Stimulated activated CD4-positive, alpha-beta T cell treated with anti-CD3 and anti-CD28 coated beads, Interleukin-1b, Interleukin-23, amount 100 ng/mL, for 1 hour (primary cell): ENCODE measurements at places on chromosomes 16 and 17.

DNA sequence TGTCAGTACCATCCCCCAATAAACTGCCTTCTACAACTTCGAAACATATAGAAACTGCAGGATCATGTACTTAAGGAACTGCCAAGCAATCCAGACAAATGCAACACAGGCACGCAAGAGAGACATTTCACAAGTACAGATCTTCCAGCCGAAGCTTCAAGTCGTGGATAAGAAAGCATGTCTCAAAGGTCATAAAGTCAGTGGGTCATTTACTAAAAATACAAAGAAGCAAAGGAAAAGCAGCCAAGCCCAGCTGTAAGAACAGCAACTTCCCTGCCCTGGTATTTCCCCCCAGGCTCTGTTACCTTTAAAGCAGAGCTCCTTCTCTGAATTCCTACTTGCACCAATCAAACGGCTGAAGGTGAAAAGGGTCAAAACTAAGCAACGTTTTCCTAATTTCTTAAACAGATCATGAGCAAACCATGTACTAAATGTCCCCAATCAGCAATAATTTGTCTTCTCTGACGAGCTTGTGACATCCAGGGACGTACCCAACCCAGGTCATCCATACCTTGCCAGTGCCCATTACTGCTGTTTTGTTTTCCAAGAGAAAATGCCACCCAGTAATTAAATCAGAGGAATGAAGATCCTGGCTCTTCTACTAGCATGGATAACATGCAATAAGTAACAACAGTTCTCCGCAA, 1.7 kb downstream of the AKTIP start:
- no peak for DNase-seq

DNA sequence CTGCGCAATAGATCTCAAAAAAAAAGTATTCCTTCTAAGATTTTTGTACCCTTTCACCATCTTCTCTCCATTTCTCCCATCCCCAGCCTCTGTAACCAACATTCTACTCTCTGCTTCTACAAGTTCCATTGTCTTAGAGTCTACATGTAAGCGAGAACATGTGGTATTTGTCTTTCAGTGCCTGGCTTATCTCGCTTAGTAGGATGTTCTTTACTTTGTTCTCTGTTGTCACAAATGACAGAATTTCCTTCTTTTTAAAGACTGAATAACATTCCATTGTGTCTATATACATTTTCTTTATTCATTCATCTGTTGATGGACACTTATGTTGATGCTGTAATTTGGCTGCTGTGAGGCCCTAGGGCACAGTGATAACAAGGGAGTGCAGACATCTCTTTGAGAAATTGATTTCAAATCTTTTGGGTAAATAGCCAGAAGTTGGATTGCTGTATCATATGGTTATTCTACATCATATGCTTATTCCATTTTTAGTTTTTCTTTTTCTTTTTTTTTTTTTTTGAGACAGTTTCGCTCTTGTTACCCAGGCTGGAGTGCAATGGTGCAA, 37.7 kb upstream of the MYH10 start:
- DNase-seq: no peak

GRCh38 chr16:25297151-25297787, 39.6 kb upstream of the ZKSCAN2 start:
- no peak for DNase-seq

DNA sequence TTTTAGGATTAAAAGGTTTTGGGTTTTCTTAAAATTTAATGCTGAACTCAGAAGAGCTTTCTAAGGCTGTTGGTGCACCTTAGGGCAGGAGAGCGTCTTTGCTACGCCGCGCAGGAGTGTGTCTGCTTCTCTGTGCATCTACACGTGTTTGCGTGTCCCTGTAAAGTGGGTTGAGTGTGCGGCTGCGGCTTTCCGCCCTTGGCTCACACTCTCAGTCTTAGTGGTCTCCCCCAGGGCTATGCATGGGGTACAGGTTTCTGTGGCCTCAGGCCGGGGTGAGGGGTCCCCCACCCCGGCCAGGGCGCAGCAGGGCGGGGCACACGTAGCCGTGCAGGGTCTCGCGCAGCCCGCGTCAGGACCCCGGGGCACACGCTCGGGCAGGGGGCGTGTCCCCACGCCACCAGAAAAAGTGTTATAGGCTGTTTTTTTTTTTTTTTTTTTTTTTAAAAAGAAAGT, 727 bp upstream of the TENT4B start:
- DNase-seq: peak; percentile 33

GRCh38 chr17:13590441-13590840, 11.3 kb downstream of the HS3ST3A1 start:
- DNase-seq: no peak

GRCh38 chr17:44424828-44425461, 35.5 kb upstream of the ITGA2B start:
- DNase-seq: no peak

GRCh38 chr17:74529243-74529642, 2.0 kb downstream of the CD300LB start:
- no peak for DNase-seq

DNA sequence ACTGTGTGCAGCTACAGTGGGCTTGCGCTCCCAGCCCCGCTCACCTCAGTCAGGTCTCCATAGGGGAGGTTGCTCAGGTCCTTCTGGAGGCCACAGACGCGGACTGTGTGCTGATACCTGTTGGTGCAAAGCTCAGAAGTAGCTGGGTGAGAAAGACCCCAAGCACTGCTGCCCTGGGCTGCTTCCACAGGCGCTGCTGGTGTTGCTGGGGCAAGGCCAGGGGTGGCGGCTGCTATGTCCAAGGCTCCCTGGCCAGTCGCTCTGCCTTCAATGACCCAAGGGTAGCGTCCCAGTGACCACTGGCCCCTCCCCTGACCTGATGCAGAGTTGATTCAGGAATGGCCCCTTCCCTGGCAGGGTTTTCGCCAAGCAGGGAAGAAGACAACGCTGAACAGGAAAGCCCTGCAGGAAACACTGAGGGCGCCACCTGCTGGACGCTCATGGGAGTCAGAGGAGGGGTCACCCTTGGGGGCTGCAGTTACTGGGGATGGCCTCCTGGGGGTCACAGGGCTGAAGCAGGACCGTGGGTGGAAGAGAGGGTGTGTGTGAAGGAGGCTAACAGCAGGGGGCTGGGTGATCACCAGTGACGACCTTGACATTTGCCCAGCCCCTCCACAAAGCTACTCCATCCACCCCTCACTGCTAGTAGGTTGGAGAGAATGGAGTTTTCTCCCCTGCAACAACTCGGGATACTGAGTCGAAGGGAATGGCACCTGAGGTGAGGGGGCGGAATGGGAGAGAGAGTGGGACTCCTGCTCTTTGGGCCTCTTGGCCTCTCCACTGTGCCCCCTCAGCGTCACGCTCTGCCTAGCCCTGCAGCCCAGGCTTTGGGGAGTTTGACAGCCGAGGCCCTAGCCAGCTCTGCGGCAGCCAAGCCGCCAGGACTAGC, 38.3 kb downstream of the ABCC12 start:
- peak; percentile 5 for DNase-seq

GRCh38 chr17:80347948-80348351, 67.0 kb upstream of the ENDOV start:
- no peak for DNase-seq

GRCh38 chr16:31414706-31415105, 13.5 kb downstream of the COX6A2 start:
- no peak for DNase-seq

DNA sequence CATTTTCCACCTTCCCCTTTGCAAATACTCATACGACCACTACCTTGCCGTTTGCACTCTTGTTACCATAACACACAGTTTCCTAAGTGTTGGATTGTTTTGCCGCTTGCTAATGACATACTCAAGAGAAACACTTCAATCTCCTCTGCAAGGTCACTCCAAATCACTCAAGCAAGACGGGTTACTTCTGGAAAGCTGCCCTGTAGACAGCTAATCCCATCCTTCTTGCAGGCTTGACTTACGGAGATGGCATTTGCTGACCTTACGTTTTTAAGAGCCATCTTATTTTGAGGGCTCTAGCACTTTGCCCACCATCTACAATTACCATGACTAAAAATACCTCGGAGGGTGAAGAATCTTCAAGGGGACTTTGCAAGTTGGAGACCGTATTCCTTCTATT, 46.2 kb downstream of the MYH3 start:
- DNase-seq: no peak

DNA sequence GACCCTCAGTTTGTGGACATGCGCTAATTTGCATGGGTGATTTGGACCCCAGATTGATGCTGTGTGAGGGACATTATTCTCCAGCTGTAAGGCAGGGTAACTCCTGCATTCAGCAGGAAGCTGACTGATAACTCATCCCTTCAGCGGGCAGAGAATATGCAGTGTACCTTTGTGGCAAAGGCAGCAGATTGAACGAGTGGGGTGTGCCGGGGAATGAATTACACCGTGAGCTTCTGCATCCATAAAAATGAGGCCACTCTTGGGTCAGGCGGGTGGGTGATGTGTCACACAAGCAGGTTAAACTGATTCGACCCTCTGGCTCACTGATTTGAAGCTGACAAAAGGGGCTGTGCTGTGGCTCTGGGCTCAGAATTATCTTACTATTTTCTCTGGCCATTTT, 128.9 kb upstream of the PMFBP1 start:
- no peak for DNase-seq

DNA sequence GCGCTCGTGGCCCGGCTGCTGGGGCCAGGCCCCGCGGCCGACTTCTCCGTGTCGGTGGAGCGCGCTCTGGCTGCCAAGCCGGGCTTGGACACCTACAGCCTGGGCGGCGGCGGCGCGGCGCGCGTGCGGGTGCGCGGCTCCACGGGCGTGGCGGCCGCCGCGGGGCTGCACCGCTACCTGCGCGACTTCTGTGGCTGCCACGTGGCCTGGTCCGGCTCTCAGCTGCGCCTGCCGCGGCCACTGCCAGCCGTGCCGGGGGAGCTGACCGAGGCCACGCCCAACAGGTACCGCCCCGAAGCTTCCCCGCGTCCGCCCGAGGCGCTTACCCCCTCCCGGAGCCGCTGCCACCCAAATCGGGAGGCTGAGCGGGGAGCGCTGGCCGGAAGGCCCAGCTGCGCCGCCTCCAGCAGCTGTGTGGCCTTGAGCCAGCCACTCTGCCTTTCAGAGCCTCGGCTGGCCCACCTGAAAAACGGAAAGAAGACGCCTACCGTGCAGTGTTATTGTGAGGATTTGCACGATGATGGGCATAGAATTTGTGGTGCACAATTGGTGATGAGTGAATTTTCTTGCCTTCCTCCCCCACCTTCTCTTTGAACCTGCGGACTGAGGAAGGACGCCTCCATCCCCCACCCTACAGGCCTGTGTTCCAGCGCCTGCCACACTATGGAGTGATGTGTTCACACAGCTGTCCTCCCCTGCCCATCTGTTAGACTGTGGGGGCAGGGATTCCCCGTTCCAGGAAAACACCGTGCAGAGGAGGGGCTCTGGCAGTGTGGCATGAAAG, 523 bp downstream of the NAGLU start:
- DNase-seq: no peak

DNA sequence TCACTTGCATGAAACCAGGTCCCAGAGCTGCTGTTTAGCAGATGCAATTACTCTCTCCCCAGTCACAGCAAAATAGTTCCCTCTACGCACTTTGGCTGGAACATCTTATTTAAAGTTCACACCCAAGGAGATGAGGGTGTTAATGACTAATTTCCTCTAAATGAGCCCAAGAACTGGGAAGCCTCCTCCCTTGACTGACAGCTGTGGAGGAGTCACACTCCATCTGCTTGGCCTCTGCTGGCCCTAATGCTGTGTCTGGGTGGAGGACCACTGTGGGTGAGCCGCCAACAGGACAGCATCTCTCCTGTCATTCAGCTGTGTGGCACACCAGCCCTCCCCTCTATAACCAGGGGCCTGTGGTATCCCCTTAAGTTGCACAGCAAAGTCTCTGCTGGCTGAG, 115.4 kb downstream of the SHISA6 start:
- DNase-seq: no peak

- no peak for DNase-seq
These were observed 1038.3 kb downstream of the CDH11 start for GRCh38 chr16:64083428-64084129.

- no peak for DNase-seq
These were observed 18.6 kb downstream of the CD300LB start for GRCh38 chr17:74512624-74513091.

DNA sequence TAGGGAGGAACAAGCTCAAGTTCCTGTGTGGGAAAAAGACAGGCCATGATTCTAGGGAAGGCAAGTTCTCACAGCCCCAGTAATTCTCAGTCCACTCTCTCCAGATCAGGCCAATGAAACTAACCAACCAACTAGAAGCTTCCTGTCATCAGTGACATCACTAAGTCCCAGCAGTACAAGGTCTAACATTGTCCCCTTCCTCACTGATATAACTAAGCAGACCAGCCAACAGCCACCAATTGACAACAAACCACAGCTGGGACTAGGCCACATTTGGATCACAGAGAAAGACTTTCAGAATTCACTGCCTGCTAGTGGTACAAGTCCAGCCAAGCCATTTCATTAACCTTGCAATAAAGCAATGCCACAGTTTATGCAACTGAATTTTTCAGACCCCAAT, 94.0 kb downstream of the CACNG1 start:
- no peak for DNase-seq

GRCh38 chr17:44655983-44656710, at the start of gene MEIOC:
Gene MEIOC (plus strand): TSS chr17:44656468. CDS start chr17:44656614, 146 bp downstream.
- DNase-seq: no peak

DNA sequence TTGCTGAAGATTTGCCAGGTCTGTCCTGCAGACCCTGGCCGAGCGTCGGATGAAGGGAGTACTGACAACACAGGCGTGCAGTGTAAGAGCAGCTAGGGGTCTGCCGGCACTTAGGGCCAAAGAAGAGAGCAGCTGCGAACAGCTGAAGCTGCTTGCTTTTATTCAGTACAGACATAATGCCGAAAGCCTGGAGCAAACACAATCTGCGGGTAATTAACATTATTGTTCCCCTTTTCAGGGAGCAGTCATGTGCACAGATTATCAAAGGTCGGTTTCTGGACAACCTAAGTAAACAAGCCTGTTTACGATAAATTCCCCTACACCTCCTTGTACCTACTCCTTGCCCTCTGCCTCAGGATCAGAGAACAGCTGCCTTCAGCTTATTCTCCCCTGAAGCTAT, 12.0 kb upstream of the KRT23 start:
- DNase-seq: no peak

DNA sequence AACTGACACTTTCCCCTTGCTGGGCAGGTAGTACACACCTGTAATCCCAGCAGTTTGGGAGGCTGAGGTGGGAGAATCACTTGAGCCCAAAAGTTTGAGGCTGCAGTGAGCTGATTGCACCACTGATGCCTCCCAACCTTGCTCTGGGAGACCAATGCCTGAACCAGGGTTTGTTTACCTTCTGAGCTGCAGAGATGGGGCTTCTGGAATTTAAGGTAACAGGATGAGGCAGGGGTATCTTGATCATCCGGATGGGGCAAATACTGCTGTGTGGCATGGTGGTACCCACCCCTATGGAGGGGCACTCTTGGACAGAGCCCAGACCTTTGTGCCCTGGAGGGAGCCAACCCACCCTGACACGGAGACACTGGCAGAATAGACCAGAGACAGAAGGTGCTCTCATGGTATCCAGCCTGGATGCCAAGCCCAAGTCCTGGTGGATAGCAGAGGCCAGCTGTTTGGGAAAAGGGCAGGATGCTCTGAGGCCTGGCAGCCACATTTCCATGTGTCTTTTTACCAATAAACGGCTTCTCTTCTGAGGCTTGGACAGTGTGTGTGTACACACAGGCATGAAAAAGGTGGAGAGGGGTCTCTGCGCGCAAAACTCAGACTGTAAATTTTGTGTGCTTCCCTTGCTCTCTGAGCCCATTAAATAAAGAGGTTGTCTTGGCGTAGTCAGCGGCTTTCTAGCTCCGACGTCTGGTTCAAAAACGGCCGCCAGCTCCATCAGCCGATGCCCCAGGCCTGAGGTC, 4.4 kb downstream of the ZNF48 start:
- DNase-seq: no peak

GRCh38 chr16:79698341-79698753, 97.8 kb upstream of the MAF start:
- no peak for DNase-seq

- no peak for DNase-seq
These were observed 10.3 kb downstream of the ITGAX start for GRCh38 chr16:31365131-31365865.

GRCh38 chr16:72621651-72622050, 426.3 kb downstream of the ZFHX3 start:
- DNase-seq: no peak
